NCI-H510A (cell line): ENCODE measurements at places on chromosomes 11 and 22.

DNA sequence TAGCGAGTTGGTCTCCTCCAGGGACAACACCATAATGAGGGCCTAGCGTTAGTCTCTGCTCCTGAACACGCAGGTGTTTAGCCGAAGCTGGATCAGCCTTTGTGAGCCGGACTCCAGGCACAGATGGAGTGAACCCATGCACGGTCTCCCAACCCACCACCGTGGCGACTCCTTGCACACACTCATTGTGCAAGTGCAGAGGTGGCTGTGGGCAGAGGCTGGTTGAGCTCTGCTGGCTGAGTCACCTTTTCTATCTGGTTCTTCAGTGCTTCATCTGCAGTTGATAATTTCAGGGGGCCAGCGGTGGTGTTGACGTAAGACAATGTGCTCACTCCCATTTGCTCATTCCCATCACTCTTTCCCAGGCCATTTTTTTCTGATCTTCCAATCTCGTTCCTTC, 72.1 kb upstream of the SLC22A12 start:
- no peak for DNase-seq

- no peak for DNase-seq
Measured at GRCh38 chr22:46524203-46524740, 13.1 kb downstream of the CELSR1 start.

DNA sequence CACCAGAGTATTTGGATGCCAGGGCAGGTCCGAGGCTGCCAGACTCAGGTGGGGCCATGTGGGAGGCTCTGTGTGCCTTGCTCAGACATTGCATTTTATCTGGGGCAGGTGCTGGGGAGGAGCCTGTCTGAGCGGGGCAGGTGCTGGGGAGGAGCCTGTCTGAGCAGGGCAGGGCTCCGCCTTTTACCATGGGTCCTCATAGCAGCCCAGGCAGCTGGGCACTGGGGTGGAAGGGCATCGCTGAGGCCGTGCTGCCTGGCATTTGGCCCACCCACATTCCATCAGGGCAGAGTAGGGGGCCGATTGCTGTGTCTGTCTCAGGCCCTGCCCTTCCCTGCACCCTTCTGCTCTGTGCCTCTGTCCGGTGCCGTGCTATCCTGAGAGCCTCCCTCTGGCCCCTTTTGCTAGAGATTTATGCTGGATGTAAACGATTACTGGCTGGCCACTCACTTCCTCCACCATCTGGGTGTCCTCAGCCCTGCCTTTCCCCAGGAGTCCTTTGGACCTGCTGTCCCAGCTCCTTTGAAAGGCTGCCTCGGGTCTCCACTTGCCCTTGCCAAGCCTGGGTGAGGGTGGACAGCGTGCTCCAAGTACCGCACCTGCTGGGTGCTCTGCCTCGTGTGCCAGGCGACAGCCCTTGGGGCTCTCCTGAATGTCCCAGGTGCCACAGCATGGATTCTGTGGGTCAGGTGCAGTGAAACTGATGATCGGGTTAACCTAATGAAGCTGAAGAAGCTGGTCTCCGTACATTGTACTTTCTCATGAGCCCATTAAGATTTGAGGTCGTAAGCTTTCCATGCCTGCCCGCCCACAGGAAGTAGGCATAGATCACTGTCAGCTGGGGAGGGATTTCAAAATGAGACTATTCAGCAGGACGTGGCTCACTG, 281.6 kb downstream of the TBC1D22A start:
- no peak for DNase-seq

GRCh38 chr11:117663414-117663813, 133.6 kb downstream of the DSCAML1 start:
- DNase-seq = no peak

DNA sequence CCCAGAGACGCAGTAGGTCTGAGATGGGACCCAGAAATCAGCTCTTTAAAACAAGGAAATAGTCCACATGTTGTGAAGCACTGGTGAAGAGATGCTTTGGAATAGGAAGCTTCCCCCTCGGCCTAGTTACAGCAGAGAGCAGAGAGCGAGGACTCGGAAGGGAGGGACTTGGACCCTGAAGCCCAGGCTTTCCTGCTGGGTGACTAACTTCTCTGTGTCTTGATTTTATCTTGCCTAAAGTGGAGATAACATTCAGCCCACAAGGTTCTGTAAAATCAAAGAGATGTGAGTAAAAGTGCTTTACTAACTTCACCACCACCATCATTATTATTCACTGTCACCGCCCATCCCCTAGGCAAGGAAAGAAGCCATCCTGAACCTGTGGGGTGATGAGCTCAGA, 58.4 kb downstream of the THAP12 start:
- DNase-seq = no peak

DNA sequence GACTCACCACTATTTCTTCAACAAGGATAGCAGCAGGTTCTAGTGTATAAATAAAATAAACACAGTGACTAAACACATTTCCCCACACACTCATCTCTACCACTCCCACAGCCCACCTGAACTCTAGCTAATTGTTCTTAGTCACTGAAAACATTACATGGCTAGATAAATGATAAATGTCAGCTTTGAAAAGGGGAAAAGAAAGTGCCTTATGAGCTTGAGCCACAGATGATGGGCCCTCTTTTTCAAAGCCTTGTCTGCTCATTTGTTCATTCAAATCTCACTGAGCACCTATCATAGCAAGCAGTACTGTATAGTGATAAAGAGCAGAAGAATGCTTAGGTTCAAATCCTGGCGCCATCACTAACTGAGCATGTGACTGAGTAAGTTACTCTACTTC, 58.3 kb downstream of the SIK3 start:
- no peak for DNase-seq

DNA sequence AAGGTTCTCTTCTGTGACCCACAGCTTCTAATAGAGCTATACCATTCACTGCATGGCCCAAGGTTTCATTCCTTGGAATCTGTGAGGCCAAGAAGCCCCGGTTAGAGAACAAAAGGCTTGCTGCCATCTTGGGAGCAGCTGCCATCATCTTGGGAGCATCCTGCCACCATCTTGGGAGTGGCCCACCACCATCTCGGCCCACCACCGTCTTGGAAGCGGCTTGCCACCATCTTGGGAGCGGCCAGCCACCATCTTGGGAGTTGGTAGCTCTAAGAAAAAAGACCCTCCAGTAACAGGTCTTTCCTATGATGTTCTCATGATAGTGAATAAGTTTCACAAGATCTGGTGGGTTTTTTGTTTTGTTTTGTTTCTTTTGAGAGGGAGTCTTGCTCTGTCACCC, 703.9 kb upstream of the ANO3 start:
- DNase-seq = no peak

GRCh38 chr11:110131386-110132123, 38.4 kb downstream of the ZC3H12C start:
- DNase-seq = no peak

GRCh38 chr22:17974087-17974486, 50.3 kb downstream of the MICAL3 start:
- DNase-seq = no peak

- DNase-seq = no peak
Measured at GRCh38 chr22:27494785-27495184, 306.8 kb downstream of the MN1 start.

GRCh38 chr11:17382046-17382728, 6.3 kb downstream of the KCNJ11 start:
- DNase-seq = no peak

DNA sequence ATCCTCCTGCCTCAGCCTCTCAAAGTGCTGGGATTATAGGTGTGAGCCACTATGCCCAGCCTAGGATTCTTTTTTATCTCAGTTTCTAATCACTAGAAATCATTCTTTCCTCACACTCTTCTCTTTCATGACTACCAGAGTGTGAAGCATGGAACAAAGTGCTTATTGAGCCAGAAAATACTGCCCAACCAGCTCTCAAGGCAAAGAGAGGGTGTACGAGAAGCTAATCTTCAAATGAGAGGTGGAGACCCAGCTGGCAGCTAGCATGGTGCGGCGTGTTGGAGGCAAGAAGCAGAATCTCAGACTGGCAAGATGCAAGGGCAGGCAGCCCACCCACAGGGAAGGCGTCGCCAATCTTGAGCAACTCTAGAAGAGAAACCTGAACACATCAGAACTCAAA, 41.1 kb upstream of the ME3 start:
- DNase-seq = no peak

DNA sequence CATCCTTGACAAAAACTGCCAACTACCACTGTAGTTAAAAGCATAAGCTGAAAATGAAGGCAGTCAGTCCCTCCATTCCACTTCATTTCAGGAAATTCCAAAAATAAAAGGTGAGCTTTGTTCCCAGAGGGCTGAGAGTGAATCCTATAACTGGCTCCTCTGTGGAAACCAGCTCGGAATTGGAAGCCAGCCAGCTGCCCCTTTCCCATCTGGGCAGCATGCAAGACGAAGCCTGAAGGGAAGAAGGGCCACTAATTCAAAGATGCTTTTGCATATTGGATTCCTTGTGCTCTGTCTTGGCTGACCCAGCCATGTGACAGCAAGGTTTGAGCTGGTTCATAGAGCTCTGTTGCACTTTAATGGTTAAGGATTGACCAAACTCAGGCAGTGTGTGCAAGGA, 83.4 kb downstream of the ALX4 start:
- no peak for DNase-seq

GRCh38 chr11:36317992-36318391, 21.9 kb downstream of the PRR5L start:
- no peak for DNase-seq

- no peak for DNase-seq
Measured at GRCh38 chr11:96365493-96365892, 22.5 kb upstream of the MAML2 start.

DNA sequence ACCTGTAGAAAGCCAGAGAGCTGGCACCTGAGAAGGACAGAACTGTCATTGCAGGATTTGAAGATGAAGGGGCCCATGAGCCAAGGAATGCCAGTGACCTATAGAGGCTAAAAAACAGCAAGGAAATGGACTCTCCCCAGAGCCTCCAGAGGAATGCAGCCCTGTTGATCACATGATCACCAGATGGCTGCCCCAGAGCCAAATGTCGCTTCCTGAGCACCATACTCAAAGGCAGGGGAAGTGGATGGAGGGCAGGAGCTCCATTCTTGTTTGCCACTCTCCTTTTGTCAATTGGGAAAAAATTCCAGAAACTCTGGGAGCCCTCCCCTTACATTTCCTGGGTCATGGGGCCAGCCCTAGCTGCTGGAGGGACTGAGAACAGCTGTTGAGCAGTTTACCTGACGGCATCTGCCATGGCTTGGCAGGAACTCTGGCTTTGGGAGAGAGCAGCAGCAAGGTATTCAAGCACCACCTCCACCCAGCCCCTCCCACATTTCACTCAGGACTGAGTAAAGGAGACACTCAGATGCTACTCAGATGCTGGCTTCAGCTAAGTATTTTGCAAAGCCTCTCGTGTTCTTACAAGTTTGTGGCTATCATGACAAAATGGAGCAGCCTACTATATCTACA, 46.9 kb downstream of the DKK3 start:
- no peak for DNase-seq

DNA sequence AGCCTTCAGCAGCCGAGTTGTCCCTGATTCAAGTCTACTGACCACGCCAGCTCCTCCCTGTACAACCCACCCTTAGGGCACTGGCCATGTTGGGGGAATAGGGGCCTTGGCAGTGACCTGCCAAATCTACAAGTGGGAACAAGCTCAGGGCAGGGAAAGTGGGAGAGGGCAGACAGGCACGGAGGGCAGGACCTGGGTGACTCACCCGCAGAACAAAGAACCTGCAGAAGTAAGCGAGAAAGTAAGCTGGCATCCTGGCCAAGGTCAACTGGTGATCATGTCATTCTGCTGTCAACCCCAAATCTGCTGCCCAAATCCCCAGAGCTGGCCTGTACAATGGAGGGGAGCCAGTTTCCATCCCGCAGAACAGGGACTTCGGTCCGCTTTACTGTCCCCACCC, 7.9 kb upstream of the SCGB1A1 start:
- DNase-seq = no peak

GRCh38 chr11:105665281-105665680, 55.4 kb downstream of the GRIA4 start:
- DNase-seq = no peak

GRCh38 chr11:8056810-8057463, 24.1 kb upstream of the TUB start:
- no peak for DNase-seq

DNA sequence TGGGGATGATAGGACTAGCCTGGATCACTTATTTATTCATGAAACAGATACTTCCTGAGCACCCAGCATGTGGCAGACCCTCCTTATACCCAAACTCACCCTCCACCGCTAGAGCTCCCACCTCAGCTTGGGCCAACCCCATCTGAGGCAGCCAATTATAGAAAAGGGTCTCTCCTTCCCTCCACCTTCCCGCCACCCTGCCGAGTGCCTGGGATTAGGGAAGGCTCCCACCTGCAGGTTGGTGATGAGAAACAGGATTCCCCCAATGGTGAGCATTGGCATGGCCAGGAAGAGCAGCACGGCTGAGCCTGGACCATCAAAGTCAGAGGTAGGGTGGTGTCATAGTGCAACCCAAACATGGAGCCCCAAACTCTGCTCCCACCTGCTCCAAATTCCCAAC, 5.9 kb downstream of the SLC43A3 start:
- no peak for DNase-seq

DNA sequence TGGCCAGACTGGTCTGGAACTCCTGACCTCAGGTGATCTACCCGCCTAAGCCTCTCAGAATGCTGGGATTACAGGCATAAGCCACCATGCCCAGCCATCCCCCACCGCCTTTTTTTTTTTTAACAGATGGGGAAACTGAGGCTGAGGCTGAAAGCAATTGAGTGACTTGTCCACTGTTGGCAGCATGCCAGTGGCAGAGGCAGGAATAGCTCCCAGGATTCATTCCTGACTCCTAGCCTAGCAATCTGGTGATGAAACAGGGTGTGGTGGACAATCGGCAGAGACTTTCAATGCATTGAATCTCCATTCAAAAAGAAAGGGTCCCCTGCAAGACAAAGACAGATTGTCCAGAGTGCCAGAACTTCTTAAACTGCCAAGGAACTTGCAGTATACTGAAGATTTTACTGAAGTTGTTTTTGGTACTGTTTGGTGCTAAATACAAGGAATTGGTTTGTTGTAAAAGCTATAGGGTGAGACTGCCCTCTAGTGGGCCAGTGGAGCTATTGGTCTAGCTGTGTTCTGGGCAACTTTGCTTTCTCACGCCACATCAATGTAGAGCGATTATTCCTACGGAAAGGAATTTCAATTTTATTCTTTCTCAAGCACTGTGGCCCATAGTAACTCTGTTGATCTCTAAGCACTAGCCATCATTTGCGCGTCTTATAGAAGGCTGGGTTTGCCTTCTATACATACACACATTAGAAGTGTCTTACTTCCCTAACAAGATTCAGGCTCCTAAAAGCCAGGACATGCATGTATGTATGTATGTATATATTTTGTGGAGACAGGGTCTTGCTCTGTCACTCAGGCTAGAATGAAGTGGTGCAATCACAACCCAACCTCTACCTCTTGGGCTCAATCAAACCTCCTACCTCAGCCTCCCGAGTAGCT, 21.0 kb downstream of the C22orf31 start:
- no peak for DNase-seq
